CD4-positive, alpha-beta T cell treated with Interleukin-21 for 1 hour (primary cell): ENCODE measurements at places on chromosomes 2 and 18.

- no peak for DNase-seq
Observed at GRCh38 chr18:11498821-11499220, 110.6 kb upstream of the SLC35G4 start.

GRCh38 chr18:79380816-79381806 is 14.6 kb upstream of the NFATC1 start:
- peak; percentile 71 for DNase-seq

DNA sequence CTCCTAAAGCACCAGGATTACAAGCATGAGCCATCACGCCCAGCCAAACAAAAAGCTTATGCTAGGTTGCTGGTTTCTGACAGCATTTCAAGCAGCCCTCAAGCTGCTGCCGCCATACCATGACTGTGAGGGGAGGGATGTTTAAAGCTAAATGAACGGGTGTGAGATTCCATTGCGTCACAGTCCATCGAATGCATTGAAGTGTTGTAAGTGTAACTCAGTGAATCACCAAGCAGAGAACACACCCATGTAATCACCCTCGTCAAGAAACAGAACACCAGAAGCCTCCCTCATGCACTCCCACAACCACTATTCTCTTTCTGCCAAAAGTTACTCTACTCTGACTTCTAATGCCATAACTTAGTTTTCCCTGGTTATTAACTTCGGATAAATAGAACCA is 32.8 kb upstream of the MC5R start:
- DNase-seq = no peak

DNA sequence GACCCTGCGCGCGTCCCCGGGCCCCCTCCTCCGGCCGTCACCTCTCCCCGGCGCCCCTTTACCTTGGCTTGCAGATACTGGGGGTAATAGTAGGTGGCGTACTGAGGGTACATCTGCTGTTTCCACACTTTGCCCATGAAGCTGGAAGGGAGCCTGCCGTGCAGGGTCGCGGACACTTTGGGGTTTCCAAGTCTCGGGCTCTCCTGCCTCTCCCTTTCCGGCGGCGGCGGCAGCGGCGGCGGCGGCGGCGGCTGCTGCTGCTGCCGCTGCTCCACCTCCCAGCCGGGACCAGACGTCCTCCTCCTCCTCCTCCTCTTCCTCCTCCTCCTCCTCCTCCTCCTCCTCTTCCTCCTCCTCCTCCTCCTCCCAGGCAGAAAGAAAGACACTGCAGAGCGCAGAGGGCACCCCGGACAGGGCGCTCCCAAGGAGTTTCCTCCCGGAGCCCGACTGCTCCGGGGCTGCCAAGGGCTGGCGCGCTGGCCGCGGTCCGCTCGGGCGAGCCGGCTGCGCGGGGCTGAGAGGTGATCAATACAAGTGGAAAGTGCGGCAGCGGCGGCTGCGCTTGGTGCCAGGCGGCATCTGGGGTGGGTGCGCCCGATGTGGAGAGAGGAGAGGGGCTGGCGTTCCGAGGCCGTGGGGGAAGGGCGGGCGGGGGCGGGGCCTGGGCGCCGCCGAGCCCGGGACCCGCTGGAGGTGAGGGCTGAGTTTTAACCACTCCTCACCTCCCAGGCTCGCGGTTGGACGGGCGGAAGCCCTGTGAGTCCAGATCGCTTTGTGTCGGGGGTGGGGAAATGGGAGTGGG is at the start of gene RBMS1:
Gene RBMS1, minus strand, starts transcription at position 581 of the 802 bp plus-strand sequence. Its CDS starts 444 bp downstream, at position 137.
- DNase-seq = peak; percentile 56

DNA sequence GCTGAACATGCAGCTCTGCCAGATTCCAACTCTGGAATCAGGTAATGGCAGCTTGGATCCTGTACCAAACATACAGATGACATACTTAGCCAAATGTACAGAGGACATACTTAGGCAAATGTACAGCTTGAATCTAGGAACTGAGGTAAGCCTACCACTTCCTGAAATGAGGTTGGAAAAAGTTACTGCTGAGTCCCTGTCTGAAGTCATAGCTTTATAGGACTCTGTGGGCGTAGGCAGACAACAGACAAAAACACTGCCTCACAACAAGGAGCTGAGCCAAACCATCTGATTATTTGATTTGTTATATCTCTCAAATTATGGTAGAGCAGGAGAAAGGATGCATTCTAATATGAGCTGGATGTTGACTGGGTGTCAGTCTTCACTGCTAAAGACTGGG is 290.2 kb upstream of the TCF4 start:
- no peak for DNase-seq

DNA sequence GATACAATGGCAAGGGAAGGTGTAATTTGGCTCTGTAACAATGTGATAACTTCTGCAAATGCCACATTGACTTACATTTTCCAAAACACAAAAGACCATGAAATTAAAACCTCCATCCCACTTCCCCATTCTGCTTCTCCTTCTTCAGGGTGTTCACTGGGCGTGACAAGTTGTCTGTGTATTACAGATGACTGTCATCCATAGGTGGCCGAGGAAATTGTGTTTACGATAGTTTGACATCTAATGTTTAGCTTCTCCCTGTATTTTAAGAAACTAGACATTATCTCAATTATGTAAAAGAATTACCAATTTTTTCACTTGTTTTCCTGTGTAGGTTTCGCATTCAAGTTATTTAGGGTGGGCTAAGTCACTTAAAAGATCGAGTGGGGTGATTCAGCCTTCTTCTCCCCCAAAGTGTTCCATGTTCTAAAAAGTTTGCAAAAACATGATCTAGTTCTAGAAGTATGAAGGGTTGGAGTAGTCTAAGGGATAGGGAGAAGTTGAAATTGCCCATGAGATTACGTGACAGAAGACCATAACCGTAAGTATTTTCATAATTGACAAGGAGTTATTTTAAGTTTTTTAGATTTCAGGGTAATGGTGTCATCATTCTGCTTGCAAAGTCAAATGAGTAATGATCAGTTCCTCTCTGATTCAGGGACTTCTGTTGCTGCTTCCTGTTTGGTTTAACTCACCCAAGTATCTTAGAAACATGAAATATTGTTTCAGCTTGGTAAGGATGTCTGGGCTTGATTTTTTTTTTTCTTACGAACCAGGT is 25.2 kb upstream of the CYTIP start:
- peak; percentile 80 for DNase-seq

- DNase-seq = no peak
Observed at GRCh38 chr2:23530206-23530908, 145.4 kb downstream of the KLHL29 start.
